ENCODE measurements at places on chromosomes 12 and 14.

GRCh38 chr14:105889666-105890473 is 363.5 kb downstream of the TMEM121 start:
- no peak for DNase-seq

GRCh38 chr14:63710497-63710896 is 17.4 kb downstream of the SGPP1 start:
- peak; percentile 23 for DNase-seq

DNA sequence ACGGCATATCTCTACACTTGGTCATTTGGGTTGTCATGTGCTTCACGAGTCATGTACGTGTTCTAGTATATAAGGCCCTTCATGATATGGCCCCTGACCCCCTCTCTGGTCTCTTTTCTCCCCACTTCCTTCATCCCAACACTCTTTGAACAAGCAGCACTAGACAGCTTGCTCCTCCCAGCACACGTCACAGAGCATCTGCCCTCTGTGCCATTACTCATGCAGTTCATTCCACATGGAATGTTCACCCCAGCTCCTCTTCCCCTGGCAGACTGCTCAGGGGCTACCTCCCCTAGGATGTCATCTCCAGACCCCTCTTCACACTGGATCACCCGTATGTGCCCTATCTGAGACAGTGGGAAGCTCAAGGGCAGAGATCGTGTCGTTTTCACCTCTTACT is 14.1 kb upstream of the LRP1-AS start:
- peak; percentile 58 for DNase-seq

- peak; percentile 25 for DNase-seq
Measured at GRCh38 chr14:28758885-28759652, 7.5 kb upstream of the FOXG1 start.

GRCh38 chr14:78398216-78398615 is 228.0 kb downstream of the NRXN3 start:
- no peak for DNase-seq

- DNase-seq: no peak
Measured at GRCh38 chr14:67851785-67852410, 32.3 kb downstream of the RAD51B start.

- peak; percentile 14 for DNase-seq
Measured at GRCh38 chr14:77406718-77407117, 16.6 kb downstream of the NOXRED1 start.

DNA sequence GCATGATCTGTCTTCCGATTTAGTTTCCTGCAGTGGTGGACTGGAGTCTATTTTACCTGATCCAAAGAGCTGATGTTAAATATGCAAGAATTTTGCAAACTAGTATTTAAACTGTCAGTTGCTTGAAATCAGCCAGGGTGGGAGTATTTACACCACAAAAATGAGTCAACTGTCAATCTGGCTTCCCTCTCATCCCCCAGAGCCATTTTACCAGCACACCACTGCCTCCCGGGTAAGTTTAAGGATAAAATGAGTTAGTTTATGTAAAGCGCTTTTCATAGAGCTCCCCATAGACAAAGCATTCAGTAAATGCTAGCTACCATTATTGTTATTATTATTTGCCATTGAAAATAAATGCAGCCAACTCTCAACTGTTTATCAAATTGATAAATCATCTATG is 106.3 kb upstream of the FRMD6 start:
- no peak for DNase-seq

DNA sequence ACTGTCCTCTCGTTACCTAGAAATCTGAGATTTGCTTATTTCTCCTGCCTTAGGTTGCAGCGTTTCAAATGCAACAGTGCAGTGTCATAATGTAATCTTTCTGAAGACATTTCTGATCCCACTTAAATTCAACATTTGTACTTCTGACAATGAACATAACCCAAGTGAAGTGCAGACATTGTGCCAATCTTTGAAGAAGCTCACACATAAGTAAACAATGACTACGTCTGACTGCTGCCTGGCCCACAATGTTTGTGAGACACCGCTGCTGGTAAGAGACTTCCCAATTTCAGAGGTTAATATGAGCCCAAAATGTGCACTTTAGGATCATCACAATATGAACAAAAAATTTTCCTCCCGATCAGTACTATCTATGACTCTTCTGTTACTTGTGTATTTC is 84.6 kb upstream of the BCL2L14 start:
- DNase-seq: peak; percentile 30

- DNase-seq: no peak
Measured at GRCh38 chr14:69355154-69355597, 42.9 kb downstream of the ERH start.

Measured in iris pigment epithelial cell (primary cell).